Right cardiac atrium (tissue), 5 donors: ENCODE measurements at places on chromosomes 12 and 14.
A peak's percentile ranks its signal among the peaks of the same experiment; 100 is the strongest.

- no peak for DNase-seq
Observed at GRCh38 chr12:74379114-74379513, 158.5 kb upstream of the ATXN7L3B start.

GRCh38 chr14:38536376-38537038 is 280.6 kb upstream of the CLEC14A start:
- no peak for DNase-seq

- no peak for DNase-seq
Observed at GRCh38 chr14:22553445-22553844, 35.6 kb downstream of the DAD1 start.

DNA sequence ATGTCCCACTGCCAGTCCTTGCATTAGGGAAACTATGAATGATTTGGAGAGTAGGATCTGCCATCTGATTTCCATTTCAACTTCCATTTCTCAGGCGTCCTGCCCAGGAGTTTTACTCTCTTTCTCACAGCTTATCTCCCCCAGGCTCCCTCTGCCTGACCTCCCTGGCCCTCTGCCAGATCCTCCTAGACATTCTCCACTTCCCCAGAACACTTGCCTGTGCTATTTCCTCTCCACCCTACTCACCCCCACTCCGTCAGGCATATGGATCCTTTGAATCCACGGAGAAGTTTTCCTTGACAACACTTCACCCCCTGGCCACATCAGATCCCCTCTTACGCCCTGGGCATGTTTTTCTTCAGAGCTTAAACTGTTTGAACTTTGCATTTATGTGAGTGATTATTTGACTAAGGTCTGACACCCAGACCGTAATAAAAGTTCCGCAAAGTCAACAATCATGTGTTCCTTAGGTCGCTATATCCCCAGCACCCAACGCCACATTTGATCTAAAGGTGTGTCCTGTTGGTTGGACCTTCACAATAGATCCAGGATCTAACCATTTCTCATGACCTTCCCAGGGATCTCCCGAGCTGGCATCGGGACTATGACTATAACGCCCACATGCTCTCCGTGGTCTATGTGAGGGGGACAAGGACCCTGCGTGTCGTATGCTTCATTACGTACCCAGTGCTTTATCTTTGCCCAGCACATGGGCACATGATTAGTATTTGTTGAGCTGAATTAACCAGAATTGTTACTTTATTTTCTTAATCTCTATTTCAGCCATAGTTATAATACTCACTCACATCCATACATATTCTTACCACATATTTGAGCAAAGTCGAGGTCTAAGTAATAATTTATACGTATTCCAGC is 255.8 kb upstream of the FOXN3 start:
- DNase-seq, result peak; percentile 28

- DNase-seq, result no peak
Observed at GRCh38 chr14:95250140-95250769, 69.5 kb downstream of the CLMN start.

DNA sequence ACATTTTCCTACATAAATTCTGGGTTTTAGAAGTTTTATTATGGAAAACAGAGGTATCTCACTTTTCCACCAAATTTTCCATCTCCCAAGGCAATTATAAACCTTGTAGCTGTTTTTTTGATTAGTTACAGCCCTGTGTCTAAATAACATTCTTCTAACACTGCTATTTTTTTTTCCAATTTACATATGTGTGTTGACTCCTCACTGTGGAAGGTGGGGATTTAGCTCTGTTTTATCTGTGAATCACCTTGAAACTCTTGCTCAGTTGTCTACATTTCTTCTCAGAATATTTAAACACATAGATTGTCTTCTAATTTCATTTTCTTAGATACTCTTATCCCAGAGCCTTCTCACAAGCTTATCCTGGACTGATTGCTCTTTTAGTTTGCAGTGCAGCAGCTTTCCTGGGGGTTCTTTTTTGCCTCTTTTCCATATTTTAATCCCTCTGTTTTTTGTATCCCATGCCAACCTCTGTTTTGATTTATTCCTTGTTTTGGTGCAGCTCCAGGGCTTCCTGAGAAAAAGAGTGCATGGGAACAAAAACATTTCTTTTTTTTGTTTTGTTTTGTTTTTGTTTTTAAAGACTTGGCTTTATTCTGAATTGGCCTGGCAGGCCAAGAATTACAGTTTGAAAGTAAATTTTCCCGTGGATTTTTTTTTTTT is 36.7 kb downstream of the TBC1D15 start:
- no peak for DNase-seq

GRCh38 chr14:24774187-24774915 is 140.4 kb upstream of the GZMB start:
- DNase-seq, result no peak

DNA sequence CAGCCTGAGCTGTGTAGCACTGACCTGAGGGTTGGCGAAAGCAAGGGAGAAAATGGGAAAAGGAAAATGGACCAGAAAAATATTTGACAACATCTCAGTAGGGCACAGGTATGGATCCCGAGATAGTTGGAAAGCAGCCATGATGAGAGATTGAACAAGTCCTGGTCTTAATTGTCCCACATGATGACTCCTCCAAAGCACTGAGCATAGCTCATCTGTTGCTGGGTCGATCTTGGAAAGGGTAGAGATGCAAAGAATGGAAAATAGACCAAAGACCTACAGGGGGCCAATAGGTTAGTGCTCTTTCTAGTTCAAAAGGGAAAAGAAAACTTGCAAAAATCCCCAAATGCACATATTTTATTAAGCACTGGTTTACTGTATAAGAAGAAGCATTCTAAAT is 251.9 kb downstream of the SEC23A start:
- DNase-seq, result no peak

GRCh38 chr14:24064856-24065255 is 6.5 kb upstream of the CPNE6 start:
- no peak for DNase-seq

GRCh38 chr12:57883057-57883456 is 36.5 kb upstream of the CTDSP2 start:
- no peak for DNase-seq

- no peak for DNase-seq
Observed at GRCh38 chr14:77126461-77126990, 15.1 kb downstream of the ZDHHC22 start.

DNA sequence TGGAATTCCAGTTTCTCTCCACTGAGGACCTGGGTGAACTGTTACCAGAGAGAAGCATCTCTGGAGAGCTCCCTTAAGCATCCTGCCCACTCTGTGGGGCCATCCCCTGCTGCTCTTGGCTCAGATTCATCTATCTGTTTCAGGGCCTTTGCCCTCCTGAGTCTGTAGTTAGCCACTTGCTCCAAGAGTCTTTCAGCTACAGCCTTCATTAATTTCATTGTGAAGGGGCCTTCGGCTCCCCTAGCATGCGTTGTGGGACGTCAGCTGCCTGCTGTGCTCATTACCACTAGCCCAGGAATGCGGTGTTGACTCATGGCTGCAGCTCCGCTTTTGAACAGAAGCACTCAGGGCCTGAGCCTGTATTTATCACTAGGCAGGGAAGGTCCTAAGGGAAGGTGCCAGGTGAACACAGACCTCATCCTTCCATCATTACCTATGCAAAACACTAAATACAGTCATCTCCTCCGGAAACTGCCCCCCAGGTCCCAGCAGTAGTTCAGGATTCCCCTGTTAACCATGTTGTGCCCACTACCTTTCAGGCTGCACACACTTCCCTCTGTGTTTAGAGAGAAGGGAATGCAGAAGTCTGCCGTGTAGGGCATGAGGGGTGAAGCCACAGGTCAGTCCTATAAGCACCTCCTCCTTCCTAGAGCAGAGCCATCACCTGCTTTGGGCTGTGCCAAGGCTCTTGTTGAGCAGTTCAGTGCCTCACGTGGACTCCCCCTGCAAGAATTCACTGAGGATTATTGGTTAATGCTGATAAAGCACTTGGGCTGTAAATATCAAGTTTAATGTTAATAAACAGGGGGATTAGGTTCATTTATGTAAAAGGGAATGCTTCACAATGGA is 191.4 kb downstream of the CACNA1C start:
- DNase-seq, result no peak

DNA sequence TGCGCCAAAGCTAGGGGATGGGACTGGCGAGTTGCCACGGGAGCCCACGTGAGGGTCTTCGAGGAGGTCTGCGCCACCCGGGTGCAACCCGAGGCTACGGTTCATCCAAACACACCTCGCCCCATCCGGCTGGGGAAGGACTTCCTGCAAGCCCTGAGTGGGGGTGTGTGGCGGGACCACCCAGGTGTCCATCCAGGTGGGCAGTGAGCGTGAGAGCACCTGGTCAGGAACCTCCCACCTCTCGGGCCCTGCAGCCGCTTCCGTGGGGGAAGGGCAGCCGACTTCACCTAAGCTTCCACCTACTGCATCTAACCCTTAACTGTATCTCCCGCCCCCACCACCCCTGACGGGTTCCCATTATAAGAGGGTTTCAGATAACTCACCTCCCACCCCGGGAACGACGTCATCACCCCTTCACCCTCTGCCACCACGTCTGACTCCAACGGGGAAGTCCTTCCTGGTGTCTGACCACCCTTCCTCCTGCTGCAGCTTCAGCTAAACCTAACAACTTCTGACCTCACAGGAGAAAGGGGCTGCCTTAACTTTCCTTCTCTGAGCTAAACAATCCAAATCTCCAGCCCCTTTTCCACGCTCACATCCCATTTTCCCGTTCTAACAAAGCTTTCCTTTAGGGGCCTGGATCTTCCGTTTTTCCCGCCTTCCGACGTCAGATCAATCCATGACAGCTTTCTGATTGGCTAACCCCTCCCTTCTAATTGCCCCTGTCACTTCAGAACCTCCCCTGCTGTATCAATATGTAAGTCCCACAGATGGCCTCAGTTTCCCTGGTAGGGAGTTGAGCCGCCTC is 27.4 kb upstream of the SMUG1 start:
- DNase-seq, result peak; percentile 73

DNA sequence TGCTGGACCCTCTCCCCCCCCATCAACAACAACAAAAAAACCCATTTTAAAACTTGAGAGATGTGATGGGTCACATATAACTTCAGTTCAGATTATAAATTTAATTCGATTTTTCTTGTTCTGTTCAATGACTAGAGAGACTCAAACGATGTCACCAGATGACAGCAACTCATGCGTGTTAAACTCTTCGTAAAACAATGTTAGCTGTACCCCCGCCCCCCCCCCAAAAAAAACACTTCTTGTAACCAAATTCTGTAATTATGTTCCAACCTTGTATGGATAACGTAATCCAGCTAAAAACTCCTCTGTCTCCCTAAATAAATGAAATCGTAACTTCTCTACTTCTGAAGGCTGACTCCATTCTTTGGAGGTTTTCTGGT is 614 bp upstream of the NACA start:
- no peak for DNase-seq

DNA sequence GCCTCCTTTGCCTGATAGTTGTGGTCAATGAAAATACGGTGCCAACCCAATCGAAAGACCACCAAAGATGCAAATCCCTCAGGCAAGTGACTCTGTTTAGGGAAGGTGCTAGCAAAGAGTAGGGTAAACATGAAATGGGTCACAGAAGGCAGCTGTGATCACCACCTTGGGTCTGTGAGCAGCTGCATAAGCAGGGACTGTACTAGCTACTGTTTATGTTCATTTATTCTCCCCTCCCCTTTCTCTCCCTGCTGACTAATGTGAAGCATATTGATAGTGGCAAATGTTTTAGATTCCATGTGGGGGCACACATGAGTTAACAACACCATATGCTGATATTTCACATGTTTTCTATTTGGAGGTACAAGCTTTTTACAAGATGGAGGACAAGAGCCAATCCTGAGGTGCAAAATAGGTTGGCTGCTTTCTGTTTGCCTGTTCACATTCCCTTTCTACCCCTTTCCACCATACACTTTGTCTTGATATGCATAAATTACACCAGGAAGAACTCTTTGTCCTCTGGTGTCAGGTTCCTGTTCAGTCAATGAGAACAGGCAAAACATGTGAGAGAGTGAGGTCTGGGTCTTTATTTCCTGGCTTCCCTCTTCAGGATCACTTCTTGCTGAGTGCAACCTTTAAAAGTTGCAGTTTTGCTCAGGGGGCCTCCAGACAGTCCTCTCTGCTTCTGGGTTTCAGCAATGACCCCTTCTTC is 71.1 kb downstream of the AVPR1A start:
- no peak for DNase-seq

DNA sequence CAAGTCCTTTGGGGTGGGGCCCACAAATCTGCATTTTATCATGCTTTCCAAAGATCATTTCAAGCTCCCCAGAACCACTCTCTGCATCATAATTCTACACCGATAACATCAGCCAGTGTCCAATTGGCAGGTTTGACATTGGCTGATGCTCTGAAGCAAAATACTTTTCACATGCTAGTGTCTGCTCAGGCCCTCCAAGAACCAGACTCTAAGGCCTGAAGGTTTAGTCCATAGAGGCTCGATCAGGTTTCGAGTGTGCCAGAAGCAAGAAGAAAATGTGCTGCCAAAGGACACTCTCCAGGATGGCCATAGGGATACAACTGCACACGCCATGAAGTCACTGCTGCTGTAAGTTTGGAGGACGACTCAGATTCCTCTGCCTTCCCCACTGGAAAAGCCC is 280.3 kb downstream of the KSR2 start:
- DNase-seq, result no peak

- no peak for DNase-seq
Observed at GRCh38 chr12:1573960-1574864, 20.2 kb downstream of the FBXL14 start.

DNA sequence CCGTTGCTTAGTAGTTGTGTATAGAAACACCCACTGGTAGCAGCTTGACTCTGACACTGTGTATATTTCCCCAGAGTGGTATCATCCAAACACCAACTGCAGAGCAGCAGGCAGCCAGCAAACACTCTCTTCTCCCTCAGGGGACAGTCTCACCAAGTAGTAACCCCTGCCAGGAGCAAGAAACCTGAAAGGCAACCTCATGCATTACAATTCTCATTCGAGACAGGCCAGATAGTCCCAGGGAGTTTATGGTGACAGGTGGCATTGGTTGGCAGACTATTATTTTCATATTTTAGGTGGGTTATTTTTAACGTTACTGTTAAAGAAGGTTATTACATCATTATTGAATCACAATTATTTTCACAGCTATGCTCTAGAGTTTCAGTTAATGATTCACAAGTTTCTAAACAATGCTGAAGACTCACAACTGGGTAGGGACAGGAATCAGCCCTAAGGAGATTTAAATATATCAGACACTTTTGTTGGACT is 222.8 kb downstream of the EGLN3 start:
- no peak for DNase-seq

DNA sequence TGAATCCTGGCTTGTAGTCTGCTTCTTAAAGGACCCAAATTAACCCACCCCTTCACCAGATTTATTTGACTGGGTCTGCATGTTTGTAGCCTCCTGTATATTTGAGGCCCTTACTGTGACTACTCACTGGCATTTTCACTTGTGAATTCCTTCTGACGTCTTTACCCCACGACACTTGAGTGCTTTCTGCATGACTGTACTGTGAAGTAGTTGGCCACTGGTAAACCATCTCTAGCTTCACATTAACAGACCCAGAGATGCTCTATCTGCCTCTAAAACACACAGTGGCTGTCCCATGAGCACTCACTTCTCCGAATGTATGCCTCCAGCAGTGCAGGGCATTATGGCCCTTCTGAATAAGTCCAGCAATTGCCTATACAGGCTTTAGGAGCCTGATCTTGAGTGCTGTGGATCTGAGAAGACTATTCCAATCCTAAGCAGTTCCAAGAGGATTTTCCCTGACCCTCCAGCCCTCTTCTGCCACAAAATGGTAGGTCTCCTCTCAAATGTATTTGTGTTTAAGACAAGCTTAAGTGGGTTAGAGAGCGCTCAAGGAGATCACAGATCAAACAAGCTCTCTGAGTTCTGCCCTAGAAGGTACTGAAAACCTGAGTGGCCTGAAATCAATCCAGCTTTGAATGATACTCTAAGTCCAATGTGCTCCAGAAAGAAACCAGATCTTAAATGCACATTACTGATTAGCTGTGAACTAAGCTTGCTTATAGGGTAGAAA is 534.7 kb downstream of the RPS29 start:
- DNase-seq, result no peak
